HFFc6 (cell line): ENCODE measurements at places on chromosomes 16 and 17. TPM values are rescaled to one million over a fixed set of nuclear protein-coding genes. Genes with fewer than 3 reads are reported as not detected.

- DNase-seq = no peak
Measured at GRCh38 chr16:70472786-70473433, 18.5 kb downstream of the FCSK start.

- no peak for DNase-seq
Measured at GRCh38 chr17:77706938-77707337, 251.6 kb upstream of the TNRC6C start.

CACNG5 gene
- not detected in 3 replicates for total RNA-seq

- DNase-seq = peak; percentile 26
Measured at GRCh38 chr17:81295676-81296381, 722 bp upstream of the SLC38A10 start.

VASN gene
- 97.0 to 119 TPM (median 104 TPM) in 3 replicates for total RNA-seq

GRCh38 chr17:77889866-77890760 is 68.4 kb upstream of the TNRC6C start:
- no peak for DNase-seq

ATP1B2 gene
- 0.09 TPM in 1 of 3 replicates, not detected in the others for total RNA-seq

GRCh38 chr17:43013296-43013695 is 6.7 kb downstream of the IFI35 start:
- no peak for DNase-seq

- no peak for DNase-seq
Measured at GRCh38 chr17:964876-965275, 14.7 kb downstream of the NXN start.

- DNase-seq = no peak
Measured at GRCh38 chr16:70158261-70158939, 15.2 kb upstream of the CLEC18C start.

- DNase-seq = no peak
Measured at GRCh38 chr17:70892527-70892926, 723.2 kb downstream of the KCNJ2 start.
